Substantia nigra (tissue), 51 donors: ENCODE measurements at places on chromosomes 12 and 14.

- DNase-seq = no peak
Observed at GRCh38 chr12:4178424-4179170, 95.0 kb upstream of the CCND2 start.

- no peak for DNase-seq
Observed at GRCh38 chr12:42504049-42504448, 85.5 kb downstream of the PRICKLE1 start.

DNA sequence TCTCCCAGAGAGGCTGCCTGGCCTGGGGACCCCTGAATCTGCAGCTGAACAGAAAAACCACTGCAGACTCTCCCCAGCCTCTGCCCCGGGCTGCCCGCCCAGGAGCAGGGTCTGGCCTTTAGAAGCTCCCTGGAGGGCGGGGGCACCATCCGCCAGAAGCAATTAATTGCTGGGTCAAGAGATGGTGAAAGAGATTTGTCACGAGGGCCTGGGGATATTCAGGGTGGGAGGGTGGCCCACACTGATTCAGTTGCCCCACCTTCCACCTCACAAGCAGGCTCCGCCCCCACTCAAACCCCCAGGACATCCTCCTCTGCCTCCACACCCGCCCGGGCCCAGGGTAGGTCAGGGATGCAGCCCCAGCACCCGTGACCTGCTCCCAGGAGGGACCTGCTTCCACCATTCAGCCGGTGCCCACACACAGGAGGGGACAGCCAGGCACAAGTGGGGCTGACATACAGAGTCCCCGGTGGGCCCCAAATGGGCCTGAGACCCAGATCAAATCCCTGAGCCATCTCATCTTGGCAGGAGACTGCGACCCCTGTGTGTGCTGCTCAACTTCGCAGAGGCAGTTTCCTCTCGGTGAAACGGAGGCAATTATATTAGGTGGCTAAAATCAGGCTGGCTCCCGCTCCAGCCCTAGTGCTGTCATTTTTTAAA is 23.0 kb downstream of the NCOR2 start:
- no peak for DNase-seq

- no peak for DNase-seq
Observed at GRCh38 chr14:38547961-38548490, 292.1 kb upstream of the CLEC14A start.

- DNase-seq = no peak
Observed at GRCh38 chr12:21521541-21521940, 4.6 kb upstream of the SPX start.

DNA sequence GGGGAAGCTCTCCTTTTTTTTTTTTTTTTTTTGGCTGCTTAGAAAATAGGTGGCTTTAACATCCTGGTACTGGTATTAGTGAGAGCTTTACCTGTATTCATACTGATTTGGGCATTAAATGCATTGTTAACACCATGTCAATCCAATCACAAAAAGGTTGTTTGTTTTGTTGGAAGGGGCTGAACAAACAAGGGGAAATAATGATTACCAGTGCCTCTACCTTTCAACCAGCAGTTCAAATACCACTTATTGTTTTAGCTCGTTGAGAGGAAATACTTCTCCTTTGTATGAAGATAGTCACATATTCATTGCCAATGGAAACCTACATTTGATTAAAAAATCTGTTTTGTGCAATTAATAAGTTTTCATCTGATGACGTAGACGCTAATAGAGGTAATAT is 72.9 kb downstream of the MIPOL1 start:
- DNase-seq = no peak
